ENCODE measurements at places on chromosomes 16 and 17.

- DNase-seq = no peak
Measured at GRCh38 chr16:87132361-87133014, 184.7 kb downstream of the C16orf95 start.

GRCh38 chr16:58421059-58421458, 28.8 kb downstream of the GINS3 start:
- no peak for DNase-seq

- DNase-seq = no peak
Measured at GRCh38 chr16:30528799-30529457, 2.6 kb upstream of the ZNF768 start.

DNA sequence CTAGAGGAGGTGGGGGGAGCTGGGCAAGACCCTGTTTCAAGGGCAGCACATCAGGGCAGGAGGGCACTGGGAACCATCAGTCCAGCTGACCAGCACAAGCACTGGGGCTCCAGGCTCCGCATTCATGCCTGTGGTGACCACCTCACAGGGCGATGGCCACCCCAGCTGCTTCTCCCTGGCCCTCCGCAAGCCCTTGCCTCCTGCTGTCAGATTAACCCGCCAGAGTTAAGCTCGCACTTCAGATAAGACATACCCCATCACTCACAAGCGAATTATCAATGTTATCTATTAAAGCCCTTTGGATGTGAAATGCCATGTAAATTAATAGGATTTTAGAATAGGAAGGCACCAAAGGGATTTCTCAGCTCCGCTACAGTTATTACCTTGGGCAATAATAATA, 105.0 kb downstream of the CCDC182 start:
- no peak for DNase-seq

- peak; percentile 9 for DNase-seq
Measured at GRCh38 chr16:82456683-82457082, 170.1 kb upstream of the CDH13 start.

DNA sequence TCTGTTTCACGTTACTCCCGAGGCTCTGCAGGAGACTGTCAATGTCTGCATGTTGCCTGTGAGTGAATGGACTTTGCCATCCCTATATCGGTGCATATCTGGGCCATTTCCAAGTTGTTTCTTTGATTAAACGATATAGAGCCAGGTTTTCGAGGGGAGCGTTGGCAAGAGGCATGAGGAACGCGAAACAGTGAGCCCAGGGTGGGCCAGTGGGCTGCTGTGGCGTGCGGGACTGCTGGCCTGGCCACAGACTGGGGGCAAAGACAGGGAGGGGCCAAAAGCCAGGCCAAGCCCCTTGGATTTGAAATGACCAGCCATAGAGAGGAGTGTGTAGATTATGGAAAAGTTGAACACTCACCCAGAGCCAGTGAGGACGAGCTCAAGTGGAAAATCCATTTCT, 3.5 kb downstream of the CRHR1 start:
- no peak for DNase-seq

DNA sequence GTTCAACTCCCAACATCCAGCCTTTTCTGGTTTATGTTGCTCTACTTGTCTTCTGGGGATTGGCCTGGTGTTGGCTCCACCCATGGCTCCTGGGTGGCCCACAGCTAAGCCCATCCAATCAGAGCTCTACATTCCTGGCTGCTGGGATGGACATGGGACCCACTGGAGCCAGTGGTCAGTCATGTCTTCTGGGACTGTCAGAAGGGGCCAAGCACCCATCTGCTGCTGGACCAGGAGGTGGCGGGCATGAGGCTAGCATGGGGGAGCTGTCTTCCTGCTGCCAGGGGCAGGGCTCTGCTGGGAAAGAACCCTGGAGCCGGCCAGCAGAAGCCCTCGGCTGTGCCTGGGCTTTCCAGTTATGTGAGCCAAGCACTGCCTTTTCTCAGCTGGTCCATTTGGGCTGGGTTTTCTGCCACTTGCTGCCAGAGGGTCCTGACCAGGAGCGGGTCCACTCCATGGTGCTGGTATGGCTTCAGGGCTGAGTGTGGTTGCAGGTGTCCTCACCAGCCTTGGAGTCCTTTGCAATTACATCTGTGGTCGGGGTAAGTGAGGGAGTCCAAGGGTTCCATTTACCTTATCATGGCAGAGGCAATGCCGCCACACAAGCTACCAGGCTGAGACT, 17.4 kb upstream of the ZNF469 start:
- DNase-seq = no peak

- no peak for DNase-seq
Measured at GRCh38 chr17:77872199-77872598, 86.3 kb upstream of the TNRC6C start.

GRCh38 chr16:11356573-11357331, 11.5 kb downstream of the RMI2 start:
- DNase-seq = peak; percentile 45

GRCh38 chr17:312476-313148, 40.0 kb downstream of the RPH3AL start:
- no peak for DNase-seq

GRCh38 chr17:8020776-8021564, 17.9 kb upstream of the ALOX15B start:
- no peak for DNase-seq

GRCh38 chr16:66064801-66065530, 301.5 kb upstream of the CDH5 start:
- DNase-seq = no peak

DNA sequence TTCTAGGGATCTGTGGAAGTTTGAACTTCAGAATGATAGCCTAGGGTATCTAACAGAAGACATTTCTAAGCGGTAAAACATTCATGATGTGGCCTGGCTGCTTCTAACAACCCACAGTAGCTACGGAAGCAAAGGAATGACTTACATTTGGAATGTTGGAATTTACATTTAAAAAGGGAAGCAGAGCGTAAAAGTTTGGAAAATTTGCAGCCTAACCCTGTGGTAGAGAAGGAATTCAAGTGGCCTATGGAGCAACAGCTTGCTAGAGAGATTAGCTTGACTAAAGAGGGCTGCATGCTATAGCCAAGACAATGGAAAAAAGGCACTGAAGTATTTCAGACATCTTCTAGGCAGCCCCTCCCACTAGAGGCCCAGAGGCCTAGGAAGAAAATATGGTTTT, 50.1 kb downstream of the HNF1B start:
- no peak for DNase-seq

DNA sequence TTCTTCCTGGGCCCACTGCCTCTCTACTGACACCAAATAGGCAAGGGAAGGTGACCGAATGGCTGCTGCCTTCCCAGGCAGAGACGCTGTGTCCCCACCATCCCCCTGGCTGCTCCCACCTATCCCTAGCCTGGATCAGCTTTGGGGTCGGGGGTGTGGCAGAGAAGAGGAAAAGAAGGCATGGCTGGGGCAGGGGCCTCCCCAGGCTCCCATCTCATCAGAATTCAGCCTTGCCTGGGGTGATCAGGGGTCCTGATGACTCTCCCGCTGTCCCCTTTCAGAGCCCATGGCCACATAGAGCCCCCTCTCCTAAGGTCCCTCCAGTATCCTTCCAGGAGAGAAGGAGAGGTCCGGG, 665 bp downstream of the PLXDC1 start:
- DNase-seq = no peak

DNA sequence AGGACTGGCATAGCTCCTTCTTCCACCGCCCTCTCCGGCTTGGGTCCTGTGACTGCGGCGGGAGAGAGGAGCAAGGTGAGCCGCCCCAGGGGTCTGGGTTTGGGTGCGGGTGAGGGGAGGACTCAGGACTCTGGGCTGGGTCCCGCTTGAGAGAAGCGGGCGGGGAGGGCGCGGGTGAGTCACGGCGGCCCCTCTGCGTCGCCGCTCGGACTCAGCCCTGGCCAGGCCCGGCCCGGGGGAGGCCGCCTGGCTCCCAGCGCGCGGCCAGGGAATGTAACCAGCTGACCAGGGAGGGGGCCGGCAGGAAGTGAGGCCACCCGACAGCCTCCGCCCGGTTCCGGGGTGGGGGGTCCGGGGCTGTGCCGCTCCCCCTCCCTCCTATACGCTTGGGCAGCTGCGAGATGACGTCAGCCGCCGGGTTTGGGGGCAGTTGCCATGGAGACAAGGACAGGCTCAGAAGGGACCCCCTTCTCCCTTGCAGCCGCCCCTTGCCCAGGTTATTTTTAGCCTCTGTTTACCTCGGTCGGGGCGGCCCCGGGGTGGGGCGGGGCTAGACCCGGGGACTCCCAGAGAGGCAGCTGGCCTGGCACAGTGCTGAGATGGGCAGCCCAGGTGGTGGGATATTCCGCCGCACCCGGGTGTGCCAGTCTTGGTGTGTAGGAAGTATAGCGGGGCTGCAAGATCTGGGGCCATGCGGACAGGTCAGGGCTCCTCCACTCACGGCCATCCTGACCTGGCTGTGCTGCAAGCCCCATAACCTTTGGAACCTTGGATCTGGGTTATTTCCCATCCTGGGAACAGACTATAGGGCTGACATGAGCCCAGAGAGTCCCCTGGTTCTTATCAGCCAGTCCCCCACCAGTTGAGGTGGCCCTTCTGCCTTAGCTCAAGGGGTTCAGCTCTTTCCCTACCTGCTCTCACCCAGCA, 1.6 kb downstream of the RIPOR1 start:
- DNase-seq = no peak

DNA sequence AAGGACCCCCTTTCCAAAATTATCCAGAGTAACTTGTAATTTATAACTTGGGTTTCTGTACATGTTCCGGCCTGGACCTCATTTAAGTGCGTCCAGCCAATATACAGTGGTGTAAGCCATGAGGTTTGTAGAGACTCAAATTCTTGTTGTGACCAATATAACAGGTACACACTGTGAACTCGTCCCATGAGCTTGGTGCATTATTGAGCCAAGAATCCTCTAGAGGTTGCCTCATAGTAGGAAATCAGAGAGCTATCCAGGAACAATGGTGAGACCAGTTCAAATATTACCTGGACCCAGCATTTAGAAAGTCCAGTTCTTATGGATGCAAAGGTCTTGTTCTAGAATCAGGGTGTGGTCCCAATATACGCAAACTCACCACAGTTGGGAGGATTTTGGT, 138.2 kb downstream of the NPIPB5 start:
- no peak for DNase-seq

DNA sequence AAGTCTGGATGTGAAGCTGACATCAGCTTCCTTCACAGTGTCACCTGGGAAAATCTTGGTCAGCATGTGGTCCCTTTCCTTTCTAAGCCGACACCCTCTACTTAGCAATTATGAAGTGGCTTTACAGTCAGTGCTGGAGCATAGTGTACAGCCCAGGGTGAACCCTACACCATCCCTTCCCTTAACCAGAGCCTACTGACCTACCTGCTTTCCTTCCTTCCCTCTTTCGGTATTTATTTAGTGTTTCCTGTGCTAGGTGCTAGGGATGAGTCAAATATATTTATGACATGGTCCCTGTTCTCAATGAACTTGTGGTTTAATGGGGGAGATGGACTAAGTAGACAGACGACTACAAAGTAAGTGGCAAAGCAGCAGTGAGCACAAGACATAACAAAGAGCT, 77.5 kb downstream of the CDK5R1 start:
- DNase-seq = no peak

- DNase-seq = no peak
Measured at GRCh38 chr17:71636644-71637043, 484.2 kb upstream of the SOX9 start.

- no peak for DNase-seq
Measured at GRCh38 chr17:44308865-44309264, 464 bp downstream of the RUNDC3A start.

DNA sequence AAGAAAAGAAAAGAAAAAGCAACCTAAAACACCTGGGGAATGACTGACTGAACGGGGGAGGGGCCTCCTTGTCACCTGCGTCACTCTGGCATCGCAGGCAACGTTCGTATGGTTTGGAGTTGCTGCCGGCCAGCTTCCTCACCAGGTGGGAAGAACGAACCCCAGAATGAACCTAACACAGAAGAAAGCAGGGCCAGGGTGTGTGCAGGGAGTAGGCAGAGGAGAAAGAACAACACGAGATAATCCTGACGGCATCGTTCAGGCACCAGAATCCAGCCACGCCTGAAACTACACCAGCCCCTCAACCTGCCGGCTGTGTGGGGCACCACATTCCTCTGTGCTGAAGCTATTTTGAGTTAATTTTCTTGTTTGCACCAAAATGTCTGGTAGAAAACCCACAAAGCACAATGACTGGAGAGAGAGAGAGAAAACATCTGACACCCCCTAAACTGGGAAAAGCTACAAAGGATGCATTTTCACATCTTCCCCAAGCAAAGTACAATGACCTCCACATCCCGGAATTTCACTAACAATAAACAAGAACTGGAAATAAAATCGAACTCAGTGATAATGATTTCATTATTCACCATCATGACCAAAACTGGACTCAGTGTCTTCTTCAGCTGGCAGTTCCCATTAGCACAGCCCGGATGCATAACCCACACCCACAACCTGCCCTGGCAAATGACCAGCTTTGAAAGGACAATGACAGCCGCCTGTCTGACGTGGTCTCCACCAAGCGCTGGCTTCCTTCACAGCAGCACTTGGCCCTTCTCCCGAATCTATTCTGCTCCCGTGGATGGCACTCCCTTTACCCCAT, 23.6 kb downstream of the RAB40B start:
- DNase-seq = no peak

DNA sequence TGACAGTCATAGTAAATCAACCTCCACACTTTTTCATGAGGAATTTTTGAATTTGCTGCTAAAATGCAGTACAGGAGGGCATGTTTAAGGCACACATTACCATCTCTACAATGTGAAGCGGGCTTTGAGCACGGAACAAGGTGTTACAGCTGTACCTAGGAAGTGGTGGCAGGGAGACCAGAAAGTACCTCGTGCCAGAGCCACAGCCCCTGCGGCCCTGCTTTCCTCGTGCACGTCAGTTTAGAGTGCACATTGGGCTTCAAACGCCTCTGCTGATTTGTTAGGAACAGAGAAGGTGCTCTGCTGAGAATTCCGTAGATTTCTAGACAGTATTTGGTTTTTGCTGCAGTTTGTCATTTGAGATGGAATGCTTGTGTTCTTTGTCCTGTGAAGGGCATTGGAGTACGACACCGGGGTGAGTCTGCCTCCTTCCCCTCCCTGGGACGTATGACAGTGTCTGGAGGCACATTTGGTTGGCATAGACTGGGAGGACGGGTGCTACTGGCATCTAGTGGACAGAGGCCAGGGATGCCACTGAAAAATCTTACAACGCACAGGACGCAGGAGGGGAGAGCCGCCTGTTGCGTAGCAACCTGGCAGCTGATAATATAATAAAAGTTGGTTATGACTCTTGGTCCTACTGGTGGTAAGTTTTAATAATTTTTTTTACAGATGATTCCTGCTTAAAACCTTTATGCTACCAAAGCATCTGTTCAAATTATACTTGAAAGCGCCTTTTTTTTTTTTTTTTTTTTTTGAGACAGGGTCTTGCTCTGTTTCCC, 9.1 kb downstream of the FOXK2 start:
- no peak for DNase-seq

DNA sequence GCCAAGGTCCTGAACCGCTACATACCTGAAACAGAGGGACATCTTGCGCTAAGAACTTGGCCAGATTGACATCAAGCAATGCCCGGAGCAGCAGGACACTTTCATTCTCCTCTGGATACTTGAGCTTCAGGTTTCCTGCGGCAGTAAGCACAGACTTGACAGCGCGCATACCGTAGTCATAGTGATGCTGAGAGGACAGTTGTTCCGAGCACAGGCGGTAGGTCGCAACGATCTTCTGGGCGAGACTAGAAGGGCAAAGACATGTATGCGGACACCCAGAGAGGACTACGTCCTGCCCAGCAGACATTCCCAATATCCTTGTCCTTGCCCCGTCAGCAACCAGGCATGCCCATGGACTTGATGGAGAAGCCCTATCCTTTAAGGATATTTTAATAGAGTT, 112.9 kb downstream of the DNAH3 start:
- no peak for DNase-seq

- DNase-seq = no peak
Measured at GRCh38 chr17:79925242-79925957, 86.2 kb upstream of the CBX4 start.
